Esophagus squamous epithelium (tissue), 5 donors: ENCODE measurements at places on chromosomes 7 and 10.

DNA sequence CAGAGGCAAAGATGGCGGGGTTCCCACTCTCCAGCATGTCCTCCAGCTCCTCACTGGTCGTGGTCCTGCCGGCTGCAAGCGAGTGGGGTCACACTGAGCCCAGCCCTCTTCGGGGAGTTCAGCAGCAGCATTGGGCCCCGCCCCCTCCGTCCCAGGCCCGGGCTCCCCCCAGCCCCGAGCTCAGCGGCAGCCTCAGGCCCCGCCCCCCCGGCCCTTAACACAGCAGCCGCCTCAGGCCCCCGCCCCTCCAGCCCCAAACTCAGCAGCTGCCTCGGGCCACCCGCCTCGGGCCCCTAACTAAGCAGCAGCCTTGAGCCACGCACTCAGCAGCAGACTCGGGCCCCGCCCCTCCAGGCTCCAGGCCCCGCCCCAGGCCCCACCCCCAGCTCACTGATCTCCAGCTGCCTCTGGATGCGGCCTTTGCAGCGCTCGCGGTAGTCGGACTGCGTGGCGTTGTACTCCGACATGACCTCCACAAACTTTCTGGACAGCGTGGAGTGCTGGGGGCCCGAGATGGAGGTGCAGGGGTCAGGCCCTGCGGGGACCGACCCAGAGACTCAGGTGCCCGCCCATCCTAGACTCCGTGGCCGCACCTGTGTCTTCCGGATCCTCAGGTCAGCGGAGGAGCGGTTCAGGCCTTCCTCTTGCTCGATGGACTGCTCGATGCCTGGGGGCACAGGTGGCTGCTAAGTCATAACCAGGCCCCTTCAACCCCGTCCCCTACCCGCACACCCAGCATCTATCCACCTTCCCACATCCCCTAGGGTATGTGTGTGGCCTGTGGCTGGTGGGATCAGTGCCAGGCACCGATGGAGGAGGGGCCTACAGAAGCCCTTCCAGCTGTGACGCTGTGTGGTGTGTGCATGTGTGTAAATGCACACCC, 15.5 kb downstream of the STX1A start:
- no peak for DNase-seq

DNA sequence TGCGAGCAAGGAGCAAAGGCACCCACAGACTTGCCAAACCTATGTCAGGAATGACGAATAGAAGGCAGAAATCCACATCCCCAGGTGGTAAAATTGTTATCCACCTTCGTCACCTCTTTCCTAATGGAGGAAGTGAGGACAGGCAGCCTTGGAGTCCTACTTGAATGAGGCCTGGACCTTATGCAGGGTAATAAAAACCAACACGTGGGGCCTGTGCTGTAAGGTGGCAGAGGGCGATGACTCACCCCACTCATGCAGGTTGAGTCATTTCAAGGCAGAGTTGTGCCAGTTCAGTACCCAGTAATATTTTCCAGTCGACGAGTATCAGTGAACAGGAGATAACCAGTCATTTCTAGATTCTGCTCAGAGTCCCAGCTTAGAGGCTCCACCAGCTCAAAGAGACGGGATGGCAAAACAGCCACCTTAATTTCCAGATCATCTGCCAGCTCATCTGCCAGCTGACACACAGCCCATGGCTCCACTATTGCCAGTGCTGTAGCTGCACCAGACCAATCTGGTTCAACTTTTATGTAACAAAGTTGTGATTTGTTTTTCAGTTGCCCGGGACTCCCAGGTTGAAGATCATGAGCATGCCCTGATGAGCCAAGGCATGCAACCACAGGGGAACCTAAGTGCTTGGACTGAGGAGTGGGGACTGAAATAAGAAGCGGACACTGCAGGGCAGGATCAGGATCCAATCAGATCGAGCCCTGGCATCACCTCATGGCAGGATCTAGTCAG, 176.2 kb upstream of the ITGB1 start:
- DNase-seq, result no peak

DNA sequence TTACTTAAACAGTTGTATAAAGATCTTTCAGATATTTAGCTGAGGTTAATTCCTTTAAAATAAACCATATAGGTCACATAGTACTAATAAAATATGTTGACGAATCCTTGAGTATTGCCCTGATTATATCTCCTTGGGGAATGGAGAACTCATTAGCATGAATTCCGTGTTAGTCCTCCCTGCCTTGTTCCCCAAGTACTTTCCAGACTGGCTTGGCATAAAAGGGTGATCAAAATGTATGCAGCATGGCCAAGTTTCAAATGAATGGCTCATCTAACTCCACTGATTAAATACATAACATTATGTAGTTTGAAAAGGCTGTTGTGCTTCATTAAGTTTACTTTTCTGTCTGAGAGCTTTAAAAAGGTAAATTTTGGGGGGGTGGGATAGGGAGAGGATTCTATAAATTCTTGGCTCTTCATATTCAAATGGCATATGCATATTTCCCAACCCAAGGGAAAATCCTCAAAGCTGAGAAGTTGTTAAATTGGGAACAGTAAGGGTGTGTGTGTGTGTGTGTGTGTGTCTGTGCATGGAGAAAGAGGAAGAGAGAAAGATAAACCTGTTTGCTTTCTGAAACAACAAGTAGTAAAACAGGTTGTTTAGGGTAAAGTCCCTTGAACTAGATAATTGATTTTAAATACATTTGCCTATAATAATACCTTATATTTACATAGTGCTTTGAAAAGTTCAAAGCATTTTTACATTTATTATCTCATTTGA, 4.8 kb upstream of the ADD3 start:
- no peak for DNase-seq

DNA sequence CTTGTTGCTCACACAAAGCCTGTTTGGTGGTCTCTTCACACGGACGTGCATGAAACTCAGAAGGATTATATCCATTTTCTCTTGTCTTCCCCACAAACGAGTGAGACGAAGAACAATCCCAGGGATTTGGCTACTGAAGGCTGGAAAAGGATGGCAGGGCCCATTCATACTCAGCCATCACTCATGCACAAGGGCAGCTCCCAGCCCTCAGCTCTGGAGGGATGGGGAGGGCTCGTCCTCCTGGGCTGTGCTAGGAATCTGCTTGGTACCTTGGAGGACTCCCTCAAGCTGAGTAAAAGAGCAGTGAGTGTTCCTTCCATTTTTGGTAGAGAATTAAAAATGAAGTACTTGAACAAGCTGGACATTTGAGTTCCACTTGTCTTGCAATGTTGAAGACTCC, 33.2 kb upstream of the RAB18 start:
- no peak for DNase-seq

DNA sequence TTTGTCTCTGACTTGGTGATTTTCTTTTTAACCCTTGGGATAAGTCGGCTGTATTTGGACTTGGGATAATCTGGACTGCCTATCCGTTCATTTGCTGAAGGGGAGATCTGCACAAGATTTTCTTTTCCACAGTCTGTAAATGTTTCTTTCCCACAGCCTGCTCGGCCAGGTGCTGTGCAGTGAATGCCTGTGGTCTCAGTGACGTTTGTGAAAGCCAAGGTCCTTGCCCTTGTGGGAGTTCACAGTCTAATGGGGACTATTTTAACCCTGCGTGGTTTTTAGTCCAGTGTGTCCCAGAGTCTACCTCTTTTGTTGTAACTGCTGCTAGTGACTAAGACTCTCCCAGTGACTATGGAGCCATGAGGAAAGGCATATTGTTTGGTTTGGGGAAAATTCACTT, 8.9 kb downstream of the PNLIP start:
- no peak for DNase-seq

DNA sequence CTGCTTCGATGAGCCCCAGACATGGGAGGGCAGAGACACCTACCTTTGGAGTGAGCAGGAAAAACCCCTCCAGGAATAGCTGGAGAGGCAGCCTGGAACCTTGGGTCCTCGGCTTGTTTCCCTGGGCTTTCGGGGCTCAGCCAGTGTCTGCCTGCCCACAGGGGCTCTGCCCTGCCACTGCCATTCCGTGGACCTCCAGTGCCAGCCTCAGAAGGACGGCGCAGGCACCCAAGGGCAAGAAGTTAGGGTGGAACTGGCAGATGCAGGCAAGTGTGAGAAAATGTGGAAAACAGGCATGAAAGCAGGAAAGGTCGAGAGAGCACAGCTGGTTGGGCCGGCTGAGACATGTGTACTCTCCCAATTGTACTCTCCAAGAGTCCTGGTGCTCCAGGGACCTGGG, 281.5 kb downstream of the GRID1 start:
- DNase-seq, result no peak

- no peak for DNase-seq
Observed at GRCh38 chr7:54785261-54785660, 26.2 kb upstream of the SEC61G start.

DNA sequence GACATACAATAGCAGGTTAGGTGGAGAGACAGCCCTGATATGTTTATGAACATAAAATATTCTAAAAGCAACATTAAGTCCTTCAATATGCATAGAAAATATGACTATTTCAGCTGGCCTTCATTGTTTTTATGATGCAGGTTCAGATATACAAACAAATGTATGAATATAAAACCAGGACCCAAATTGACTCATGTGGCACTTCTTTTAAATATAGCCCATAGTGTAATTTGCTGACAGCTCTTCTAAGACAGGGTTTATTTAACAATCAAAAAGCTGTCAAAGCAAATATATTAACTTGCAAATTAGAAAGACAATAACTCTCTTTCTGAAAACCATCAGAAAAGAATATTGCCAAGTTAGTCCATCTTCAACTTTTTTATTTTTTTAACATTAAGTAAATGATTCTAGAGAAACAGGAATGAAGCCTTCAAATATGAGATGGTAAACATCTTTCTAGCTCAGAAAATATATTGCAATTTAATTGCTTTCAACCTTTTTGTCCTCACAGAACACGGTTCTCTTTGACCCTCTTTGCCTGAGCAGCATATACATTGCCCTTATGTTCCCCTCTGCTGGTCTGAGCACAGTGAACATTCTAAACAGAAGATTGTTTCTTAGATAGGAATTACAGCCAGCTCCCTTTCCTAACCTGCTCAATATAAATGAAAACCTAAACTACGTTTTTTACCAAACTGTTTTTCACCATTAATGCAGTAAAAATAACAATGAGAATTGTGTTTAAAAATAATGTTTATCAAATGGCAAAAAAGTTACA, 82.8 kb downstream of the CACNA2D1 start:
- DNase-seq, result no peak

- DNase-seq, result no peak
Observed at GRCh38 chr7:152145853-152146466, 120.5 kb downstream of the GALNT11 start.

DNA sequence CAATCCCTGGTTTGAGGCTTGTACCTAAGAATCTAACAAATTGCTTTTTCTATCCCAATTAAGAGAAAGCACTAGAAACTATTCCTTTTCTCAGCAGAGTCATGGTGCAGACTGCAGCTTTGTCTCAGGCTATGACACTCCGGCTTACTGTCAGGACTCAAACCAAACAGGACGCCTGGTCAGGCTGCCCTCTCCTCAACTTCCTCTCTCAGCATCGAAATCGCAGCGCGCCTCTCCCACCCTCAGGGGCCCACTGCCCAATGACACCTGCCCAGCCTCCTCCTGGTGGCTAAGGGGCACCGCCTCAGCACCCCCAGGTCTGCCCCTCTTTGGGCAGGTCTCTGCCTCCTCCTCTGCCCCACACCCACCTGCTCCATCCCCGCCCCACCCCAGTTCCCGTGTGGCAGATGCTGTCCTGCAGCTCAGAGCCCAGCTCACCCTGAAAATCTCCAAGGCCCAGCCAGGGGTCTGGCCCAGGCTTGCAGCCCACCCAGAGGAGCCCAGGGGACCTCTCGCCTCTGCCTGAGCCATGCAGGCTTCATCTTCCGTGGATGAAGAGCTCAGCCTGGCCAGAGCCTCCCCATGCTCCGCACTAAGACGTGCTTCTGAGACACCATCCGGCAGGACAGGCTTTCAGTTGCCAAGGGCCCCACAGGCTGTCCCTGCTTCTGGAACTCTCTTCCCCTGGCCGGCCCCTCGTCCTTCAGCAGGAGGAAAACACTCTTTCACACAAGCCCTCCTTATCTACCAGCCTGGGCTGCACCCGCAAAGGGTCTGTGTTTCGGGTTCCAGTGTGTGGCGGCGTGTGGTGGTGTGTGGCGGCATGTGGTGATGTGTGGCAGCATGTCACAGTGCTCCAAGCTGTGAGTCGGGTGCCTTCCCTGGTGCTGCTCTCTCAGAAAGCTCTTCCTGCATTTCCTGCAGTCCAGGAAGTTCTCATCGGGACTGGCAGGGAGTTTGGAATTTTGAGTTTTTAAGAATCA, 16.4 kb upstream of the PTPRN2 start:
- no peak for DNase-seq

DNA sequence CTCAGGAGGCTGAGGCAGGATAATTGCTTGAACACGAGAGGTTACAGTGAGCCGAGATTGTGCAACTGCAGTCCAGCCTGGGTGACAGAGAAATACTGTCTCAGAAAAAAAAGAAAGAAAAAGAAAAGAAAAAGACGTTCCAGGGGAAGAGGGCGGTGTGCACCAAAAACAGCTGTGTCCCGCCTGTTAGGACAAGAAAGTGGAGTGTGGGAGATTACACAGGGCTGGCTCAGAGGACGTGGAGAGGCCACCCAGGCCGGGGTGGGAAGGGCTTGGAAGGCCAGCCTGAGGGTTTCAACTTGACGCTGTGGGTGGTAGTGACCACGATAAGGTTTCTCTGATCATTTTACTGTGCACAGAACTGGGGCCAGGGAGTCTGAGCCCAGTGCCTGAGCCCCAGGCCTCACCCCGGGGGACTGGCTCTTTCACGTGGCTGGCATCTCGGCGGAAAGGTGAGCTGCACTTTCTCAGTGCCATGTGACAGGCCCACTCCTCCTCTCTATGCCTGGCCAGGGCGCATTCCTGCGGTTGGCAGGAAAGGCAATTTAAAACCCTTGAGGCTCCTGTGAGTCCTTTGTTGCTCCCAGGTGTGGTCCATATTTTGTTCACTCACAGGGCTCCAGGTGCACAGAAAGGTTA, 13.9 kb downstream of the RHBDD2 start:
- DNase-seq, result no peak

DNA sequence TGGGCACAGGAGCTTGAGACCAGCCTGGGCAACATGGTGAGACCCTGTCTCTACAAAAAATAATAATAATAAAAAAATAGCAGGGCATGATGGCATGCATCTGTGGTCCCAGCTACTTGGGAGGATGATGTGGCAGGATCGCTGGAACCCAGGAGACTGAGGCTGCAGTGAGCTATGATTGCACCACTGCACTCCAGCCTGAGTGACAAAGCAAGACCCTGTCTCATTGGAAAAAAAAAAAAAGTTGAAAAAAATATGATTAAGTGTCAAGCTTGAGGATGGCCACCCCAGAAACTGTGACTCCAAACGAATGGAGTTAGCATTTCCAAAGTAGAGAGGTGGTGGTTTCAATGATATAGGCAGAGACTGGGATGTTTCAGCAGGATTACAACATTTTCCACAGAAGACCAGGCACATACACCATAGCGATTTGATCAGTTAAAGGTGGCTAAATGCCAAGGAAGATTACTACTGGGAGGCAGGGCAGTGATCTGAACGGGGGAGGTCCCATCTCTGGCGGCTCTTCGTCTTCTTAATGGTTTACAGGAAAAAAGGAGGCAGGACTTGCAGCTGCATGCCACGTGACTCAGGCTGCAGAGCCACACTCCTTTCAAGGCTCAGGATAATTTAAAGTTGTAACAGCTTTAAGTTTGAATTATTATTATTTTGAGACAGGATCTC, 250.6 kb upstream of the GALNT17 start:
- DNase-seq, result no peak

GRCh38 chr7:99996755-99997544, 18.4 kb upstream of the ZKSCAN1 start:
- no peak for DNase-seq
